ENCODE measurements at places on chromosomes 12 and 14.

DNA sequence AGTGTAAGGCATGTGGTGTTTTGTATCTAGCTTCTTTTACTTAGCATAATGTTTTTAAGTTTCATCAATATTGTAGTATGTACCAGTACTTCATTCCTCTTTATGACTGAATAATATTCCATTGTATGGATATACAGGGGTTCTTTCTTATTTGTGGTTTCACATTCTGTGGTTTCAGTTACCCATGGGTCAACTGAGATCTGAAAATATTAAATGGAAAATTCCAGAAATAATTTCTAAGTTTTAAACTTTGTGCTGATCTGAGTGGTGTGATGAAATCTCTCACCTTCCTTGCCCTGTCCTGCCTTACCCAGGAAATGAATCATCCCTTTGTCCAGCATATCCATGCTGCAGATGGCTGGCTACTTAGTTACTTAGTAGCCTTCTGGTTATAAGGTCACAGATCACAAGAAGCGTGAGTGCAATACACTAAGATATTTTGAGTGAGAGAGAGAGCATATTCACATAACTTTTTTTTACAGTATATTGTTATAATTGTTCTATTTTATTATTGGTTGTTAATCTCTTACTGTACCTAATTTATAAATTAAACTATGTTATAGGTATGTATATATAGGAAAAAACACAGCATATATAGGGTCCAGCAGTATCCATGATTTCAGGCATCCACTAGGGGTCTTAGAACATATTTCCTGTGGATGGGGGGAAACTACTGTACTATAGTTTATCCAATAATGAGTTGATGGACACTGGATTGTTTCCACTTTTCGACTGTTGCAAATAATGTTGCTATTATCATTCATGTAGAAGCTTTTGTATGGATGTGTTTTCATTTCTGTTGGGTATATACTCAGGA, 59.6 kb upstream of the LRTM2 start:
- DNase-seq, result no peak
- no peak overlapping the region for H3K4me3 ChIP-seq
- no peaks in the 10 kb centered on the region for H3K36me3 ChIP-seq
- H3K27ac ChIP-seq, result no peak overlapping the region

- H3K27me3 ChIP-seq, result no peaks in the 10 kb centered on the region
- no peak overlapping the region for H3K4me3 ChIP-seq
- no peaks in the 10 kb centered on the region for H3K4me1 ChIP-seq
- H3K36me3 ChIP-seq, result no peaks in the 10 kb centered on the region
Observed at GRCh38 chr12:105418821-105419291, 88.4 kb downstream of the C12orf75 start.

DNA sequence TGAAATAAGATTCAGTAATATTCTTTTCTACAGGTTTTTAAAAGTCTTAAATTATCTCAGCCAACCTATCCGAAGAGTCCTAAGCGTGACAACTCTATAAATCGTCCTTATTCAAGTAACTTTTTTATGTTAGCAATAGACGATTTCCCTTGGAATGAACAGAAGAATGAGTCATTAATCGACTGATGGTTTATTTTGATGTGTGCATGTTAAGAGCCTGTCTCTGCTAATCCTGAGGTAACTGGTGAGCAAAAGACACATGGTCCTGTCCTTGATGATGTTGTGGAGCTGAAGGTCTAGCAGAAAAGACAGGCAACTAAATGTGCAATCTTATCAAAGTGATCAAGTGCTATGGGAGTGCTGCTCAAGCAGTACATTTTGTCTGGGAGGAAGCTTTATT, 80.4 kb downstream of the DAAM1 start:
- no peaks in the 10 kb centered on the region for H3K27me3 ChIP-seq
- H3K4me1 ChIP-seq, result no peaks in the 10 kb centered on the region
- no peak overlapping the region for H3K27ac ChIP-seq
- DNase-seq, result no peak
- H3K36me3 ChIP-seq, result no peaks in the 10 kb centered on the region

GRCh38 chr14:72432748-72433147, 461.2 kb downstream of the DPF3 start:
- DNase-seq, result no peak
- no peak overlapping the region for H3K27ac ChIP-seq
- H3K4me1 ChIP-seq, result no peaks in the 10 kb centered on the region
- no peak overlapping the region for H3K4me3 ChIP-seq
- no peaks in the 10 kb centered on the region for H3K36me3 ChIP-seq

- no peak overlapping the region for H3K27ac ChIP-seq
- H3K27me3 ChIP-seq, result no peaks in the 10 kb centered on the region
- H3K4me1 ChIP-seq, result no peaks in the 10 kb centered on the region
- H3K4me3 ChIP-seq, result no peak overlapping the region
- H3K36me3 ChIP-seq, result peaks cover 3% of the 10 kb centered on the region
Observed at GRCh38 chr12:111656016-111656415, 29.7 kb downstream of the BRAP start.

DNA sequence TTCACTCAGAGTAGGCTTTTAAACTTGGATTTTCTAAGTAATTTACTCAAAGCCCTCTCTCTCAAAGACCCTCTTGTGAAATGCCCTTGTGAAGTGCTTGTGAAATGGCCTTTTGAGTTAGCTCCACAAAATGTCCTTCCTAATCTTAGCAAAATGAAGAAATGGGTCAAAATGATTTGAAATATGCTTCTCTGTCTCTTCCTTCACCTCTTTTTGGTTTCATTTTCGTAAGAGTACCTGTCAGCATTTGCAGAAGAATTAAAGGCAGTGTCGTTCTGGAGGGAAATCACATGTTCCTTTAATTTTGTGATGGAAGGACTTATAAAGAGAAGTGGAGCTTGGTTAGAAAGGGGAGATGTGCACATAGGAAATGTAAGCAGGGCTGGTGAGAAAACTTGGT, 93.7 kb downstream of the HMGA2 start:
- no peaks in the 10 kb centered on the region for H3K27me3 ChIP-seq
- no peak for DNase-seq
- no peak overlapping the region for H3K27ac ChIP-seq

DNA sequence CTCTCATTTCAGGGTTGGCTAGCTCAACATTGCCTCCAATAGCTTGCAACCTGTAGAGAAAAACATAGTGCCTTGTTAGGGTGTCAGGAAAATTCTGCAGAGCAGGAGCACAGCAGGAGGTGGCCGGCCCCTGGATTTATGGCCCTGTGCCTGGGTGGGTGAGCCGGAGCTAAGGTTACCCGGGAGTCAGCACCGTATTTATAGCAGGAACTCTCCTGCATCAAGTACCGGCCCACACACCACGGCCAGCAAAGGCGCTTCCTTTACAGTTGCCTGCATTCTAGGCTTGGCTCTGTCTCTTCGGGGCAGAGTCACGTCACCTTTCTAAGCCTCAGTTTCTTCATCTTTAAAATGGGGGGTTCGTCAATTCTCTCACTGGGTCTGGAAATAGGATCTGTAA, 52.8 kb upstream of the EML1 start:
- H3K36me3 ChIP-seq, result no peaks in the 10 kb centered on the region
- H3K27me3 ChIP-seq, result peaks cover 2% of the 10 kb centered on the region
- no peak overlapping the region for H3K4me3 ChIP-seq
- no peak for DNase-seq
- no peak overlapping the region for H3K27ac ChIP-seq
- H3K4me1 ChIP-seq, result no peaks in the 10 kb centered on the region

GRCh38 chr12:123150744-123151456, at the start of gene PITPNM2:
PITPNM2 (minus strand) TSS chr12:123151090; CDS start chr12:123034590, 116,500 bp downstream.
- no peak for DNase-seq
- H3K27ac ChIP-seq, result no peak within 1 kb of the TSS
- H3K4me3 ChIP-seq, result peak within 1 kb of the TSS; percentile 72

GRCh38 chr12:23950210-23950774, 822 bp upstream of the SOX5 start:
- H3K4me3 ChIP-seq, result no peak overlapping the region
- peaks cover 9% of the 10 kb centered on the region for H3K27me3 ChIP-seq
- no peaks in the 10 kb centered on the region for H3K36me3 ChIP-seq
- no peak for DNase-seq
- no peak overlapping the region for H3K27ac ChIP-seq

DNA sequence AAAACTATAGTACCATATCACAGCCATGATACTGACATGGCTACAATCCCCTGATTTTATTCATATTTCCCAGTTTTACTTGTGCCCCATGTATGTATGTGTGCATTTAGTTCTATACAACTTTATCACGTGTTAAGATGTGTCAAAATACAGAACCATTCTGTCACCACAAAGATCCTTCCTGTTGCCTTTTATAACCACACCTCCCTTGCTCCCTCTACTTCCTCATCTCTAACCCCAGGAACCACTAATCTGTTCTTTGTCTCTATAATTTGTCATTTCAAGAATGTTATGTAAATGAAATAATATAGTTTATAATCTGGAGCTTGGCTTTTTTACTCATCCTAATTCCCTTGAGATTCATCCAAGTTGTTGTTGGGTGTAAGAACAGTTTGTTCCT, 358.4 kb downstream of the DPF3 start:
- peak; percentile 40 for DNase-seq
- no peak overlapping the region for H3K4me3 ChIP-seq
- H3K27me3 ChIP-seq, result no peaks in the 10 kb centered on the region
- peaks cover 22% of the 10 kb centered on the region for H3K4me1 ChIP-seq
- no peak overlapping the region for H3K27ac ChIP-seq

GRCh38 chr12:107760207-107760808, 629 bp downstream of the PRDM4 start:
- peaks cover 3% of the 10 kb centered on the region for H3K4me1 ChIP-seq
- peak overlapping the region; percentile 42 for H3K27ac ChIP-seq
- no peaks in the 10 kb centered on the region for H3K27me3 ChIP-seq

GRCh38 chr12:119746169-119746568, 78.2 kb downstream of the PRKAB1 start:
- no peak for DNase-seq
- H3K4me1 ChIP-seq, result no peaks in the 10 kb centered on the region
- H3K4me3 ChIP-seq, result no peak overlapping the region
- no peaks in the 10 kb centered on the region for H3K27me3 ChIP-seq
- H3K27ac ChIP-seq, result no peak overlapping the region
- H3K36me3 ChIP-seq, result peaks cover 3% of the 10 kb centered on the region

GRCh38 chr12:66693901-66694513, 15.1 kb upstream of the GRIP1 start:
- no peaks in the 10 kb centered on the region for H3K27me3 ChIP-seq
- H3K4me3 ChIP-seq, result no peak overlapping the region
- H3K27ac ChIP-seq, result no peak overlapping the region
- peak; percentile 23 for DNase-seq
- H3K4me1 ChIP-seq, result peaks cover 5% of the 10 kb centered on the region

DNA sequence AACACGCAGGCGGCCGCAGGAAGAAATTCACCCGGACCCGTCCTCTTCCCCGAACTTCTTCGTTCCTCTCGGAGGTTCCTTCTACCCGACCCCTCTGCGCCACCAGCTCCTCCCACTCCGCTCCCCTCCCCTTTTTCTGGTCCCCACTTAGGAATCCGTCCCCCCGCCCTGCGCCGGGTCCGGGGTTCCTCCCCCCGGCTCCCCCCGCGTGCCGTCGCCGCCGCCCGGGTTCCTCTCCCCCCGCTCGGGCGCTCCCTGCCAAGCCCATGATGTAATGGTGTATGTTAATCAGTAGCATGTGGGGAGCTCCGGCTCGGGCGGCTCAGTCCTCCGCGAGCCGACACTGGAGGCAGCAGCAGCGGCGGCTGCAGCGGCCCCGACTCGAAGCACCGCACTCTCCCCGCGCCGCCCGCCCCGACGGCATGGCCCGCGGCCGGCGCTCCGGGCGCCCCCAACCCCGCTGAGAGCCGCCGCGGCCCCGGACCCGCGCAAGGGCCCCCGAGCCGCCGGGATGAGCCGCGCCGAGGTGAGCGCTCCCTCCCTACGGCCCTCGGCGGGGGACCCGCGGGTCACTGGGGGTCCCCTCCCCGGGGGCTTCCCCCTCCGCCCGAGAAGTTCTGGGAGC, 1.0 kb upstream of the SAMD4A start:
- H3K27ac ChIP-seq, result no peak overlapping the region
- H3K4me1 ChIP-seq, result peaks cover 12% of the 10 kb centered on the region
- H3K36me3 ChIP-seq, result no peaks in the 10 kb centered on the region
- peaks cover 3% of the 10 kb centered on the region for H3K27me3 ChIP-seq

DNA sequence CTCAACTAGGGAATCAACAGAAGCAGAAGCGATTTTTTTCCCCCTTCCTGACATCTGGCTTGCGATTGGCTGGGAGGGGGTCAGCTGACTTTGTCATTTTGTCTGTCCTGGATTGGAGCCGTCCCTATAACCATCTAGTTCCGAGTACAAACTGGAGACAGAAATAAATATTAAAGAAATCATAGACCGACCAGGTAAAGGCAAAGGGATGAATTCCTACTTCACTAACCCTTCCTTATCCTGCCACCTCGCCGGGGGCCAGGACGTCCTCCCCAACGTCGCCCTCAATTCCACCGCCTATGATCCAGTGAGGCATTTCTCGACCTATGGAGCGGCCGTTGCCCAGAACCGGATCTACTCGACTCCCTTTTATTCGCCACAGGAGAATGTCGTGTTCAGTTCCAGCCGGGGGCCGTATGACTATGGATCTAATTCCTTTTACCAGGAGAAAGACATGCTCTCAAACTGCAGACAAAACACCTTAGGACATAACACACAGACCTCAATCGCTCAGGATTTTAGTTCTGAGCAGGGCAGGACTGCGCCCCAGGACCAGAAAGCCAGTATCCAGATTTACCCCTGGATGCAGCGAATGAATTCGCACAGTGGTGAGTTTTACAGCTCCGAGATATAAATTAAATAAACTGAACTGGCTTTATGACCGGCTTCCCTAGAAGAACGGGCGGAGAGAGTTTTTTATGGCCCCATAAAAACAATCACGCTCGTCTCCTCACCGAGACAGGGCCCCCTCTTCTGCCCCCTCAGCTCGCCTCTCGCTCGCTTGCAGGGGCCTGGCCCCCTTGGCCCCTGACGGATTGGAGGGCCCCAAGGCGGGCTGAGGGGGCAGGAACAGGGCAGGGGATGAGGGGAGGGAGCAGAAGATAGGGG, at the start of gene HOXC6:
Gene HOXC6 (plus strand): TSS at position 127 of the 888 bp plus-strand sequence. CDS start 82 bp downstream, at position 209.
- peak within 1 kb of the TSS; percentile 38 for H3K4me3 ChIP-seq
- peaks cover 29% of the 10 kb centered on the region for H3K27me3 ChIP-seq
- no peak for DNase-seq
- H3K4me1 ChIP-seq, result peaks cover 13% of the 10 kb centered on the region
- no peak within 1 kb of the TSS for H3K27ac ChIP-seq
- H3K36me3 ChIP-seq, result no peaks in the 10 kb centered on the region

DNA sequence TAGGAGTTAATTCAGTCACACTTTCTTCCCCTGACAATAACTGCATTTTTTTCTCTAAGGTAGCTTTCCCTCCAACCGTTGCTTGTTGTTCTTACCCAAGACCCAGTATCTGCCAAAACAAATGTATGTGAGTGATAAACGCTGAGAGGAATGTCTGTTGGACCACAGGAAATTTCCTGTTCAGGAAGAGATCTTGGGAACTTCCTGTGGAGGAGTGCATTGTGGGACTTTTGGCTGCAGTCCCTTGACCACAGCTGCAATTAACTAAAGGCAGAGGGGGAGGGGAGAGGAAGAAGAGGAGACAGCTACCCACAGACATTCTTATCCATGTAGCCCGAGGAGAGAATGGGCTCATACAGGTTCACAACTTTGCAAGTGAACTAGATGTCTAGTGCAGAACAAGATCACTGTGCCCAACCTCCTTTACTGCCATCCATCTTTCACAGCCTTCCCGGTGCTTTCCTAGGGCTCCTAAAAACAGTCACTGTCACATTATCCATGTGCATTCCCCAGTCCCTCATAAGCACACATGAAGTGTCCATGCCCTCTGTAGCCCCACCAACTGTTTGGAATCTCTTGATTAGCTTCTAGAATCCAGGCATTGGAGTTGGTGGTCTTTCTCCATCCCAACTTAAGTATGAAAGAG, 149.5 kb downstream of the ETV6 start:
- peaks cover 3% of the 10 kb centered on the region for H3K36me3 ChIP-seq
- H3K27ac ChIP-seq, result peak overlapping the region; percentile 1
- no peak overlapping the region for H3K4me3 ChIP-seq
- DNase-seq, result no peak

GRCh38 chr12:13211859-13212664, 15.5 kb downstream of the EMP1 start:
- DNase-seq, result no peak
- no peaks in the 10 kb centered on the region for H3K4me1 ChIP-seq
- H3K27ac ChIP-seq, result no peak overlapping the region
- no peaks in the 10 kb centered on the region for H3K36me3 ChIP-seq
- H3K27me3 ChIP-seq, result no peaks in the 10 kb centered on the region
